Nucleus accumbens (tissue), 56 donors: ENCODE measurements at places on chromosomes 13 and 19.

- no peak for DNase-seq
Observed at GRCh38 chr19:43476606-43477005, 11.2 kb upstream of the LYPD3 start.

- no peak for DNase-seq
Observed at GRCh38 chr19:46670813-46671212, 9.8 kb upstream of the DACT3 start.

DNA sequence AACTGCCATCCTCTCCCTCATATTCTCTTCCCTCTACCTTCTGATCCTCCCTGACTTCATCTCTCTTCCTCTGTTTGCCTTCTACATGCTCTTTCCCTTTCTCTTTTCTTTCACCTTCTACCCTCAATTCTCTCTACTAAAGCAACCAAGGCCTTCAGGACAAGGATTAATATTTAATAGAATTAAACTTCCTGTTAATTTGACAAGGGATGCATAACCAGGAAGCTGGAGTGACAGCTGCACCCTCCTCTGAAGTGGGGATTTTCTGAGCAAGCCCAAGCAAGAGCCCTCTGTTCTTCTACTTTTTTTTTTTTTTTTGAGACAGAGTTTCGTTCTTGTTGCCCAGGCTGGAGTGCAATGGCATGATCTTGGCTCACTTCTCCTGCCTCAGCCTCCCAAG, 63.4 kb upstream of the MED4 start:
- DNase-seq = no peak

GRCh38 chr19:50059045-50059444, 33.2 kb downstream of the ZNF473 start:
- DNase-seq = no peak

- DNase-seq = no peak
Observed at GRCh38 chr13:24648983-24649687, 31.1 kb upstream of the ATP12A start.

DNA sequence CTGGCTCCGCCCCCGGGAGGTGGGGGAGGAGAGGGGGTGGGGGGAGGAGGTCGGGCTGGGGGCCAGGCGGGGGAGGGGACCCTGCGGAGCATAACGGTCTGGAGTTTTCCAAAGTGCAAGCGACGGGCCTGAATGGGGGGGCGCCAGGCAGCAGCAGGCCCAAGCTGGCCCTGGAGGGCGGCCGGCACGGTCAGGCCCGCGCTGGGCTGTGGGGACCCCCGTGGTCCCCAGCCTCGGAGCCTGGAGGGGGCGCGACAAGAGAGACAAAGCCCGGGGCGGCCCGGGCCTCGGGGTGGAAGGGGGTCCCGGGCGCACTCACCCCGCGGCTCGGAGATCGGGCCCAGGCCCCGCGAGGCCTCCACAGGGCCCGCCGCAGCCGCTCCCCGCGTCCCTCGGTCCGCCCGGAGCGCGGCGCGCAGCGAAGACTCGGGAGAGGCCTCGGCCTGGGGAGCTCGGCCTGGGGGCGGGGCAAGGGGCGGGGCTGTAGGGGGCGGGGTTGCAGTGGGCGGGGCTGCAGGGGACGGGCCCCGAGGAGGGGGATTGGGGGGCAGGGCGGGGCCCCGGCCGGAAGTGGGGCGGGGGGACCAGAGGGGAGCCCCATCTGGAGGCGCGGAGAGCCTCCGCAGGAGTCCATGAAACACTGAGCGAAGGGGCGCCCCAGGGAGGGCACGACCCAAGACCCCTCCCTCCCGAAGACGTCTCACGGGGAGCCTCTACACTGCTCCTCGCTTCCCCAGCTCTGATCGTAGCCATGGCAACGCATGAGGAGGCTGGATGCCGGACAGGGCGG, 47.6 kb downstream of the PTPRS start:
- DNase-seq = peak; percentile 73

DNA sequence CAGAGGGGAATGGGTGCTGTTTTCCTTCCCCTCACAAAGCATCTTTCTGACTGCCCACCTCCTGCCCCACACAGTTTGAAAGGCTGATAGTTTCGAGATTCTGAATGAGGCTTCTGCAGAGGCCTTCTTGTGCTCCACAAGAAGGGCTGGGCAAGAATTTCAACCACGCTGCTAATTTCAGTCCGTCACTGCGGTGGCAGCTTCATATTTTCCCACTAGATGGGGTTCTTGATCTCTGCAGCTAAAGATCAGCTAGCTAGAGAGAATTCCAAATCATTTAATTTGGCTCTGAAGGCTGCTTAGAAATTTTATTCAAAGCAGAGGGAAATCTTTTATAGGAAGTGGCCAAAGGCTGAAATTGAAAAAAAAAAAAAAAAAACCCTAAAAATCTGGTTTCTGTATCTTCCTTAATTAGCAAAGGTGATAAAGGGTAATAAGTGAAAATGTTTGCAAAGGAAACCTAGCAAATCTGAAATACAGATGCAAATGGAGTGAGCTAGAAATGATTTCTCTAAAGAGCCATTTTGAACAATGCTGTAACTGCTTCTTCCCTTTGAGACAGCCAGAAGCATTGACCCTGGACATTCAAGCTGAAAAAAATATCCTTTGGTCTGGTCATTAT, 38.0 kb upstream of the C13orf42 start:
- DNase-seq = peak; percentile 33

DNA sequence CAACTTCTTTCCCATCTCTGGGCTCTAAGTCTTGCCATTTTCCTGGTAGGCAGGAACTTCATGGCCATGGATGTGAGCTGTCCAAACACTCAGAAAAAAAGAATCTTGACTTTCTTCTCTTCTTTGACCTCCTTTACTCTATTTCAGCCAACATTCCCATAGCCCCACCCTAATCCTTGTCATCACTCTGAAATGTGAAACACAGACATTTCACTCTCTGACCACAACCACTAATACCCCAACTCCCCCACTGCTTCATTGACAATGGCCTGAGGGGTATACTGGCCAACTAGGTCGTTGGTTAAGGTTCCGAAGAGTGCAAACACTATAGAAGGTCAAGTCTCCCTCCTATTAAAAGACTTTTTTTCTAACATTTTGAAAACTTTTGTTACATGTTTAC, 4.7 kb upstream of the CYP2A13 start:
- DNase-seq = no peak

- no peak for DNase-seq
Observed at GRCh38 chr19:16368385-16369305, 44.0 kb downstream of the KLF2 start.

DNA sequence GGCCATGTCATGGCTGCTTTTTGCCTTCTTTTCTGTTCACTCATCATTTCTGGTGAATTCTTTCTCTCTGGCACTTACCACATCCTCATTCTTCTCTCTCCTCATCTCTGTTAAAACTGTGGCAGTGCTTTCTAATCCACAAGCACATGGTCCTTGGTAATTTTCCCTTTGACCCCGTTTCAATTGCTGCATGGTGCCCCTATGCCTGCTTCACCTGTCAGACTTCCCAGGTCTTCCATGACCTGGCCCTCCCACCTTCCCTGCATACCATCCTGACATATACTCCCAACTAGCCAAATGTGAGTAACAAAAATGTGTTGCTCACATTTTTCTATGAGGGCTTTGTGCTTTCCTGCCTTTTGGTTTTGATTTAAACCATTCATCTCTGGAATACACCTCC, 286.5 kb downstream of the MTUS2 start:
- DNase-seq = no peak

DNA sequence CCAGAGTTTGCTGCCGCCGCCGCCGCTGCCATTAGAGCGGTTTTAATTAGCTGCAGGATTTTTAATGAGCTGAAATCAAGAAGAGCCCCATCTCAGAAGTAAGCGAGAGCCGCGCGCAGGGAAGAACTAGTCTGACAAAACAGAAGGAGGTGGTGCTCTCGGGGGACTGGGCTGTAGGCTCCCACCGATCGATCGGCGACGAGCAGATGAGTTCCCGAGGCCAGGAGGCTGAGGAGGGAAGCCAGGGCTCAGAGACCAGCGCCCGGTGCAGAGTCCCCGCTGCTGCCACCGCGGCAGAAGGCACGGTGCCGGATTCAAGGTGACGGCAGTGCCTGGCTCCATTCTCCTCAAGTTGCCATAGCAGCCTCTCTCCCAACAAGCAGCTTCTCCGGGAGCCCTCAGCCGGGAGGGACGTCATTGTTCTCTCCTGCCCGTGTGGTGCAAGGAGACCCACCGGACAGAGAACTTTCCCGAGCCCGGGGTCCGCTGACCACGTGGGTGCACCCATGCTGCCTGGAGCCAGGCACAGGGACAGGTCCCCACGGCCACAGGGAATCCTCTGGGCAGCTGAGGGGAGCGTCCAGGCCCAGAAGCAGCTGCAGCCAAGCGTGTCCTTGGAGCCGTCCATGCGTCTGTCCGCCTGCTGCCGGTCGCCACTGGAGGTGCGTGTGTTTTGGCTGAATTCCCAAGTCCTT, 62.9 kb downstream of the CHST8 start:
- no peak for DNase-seq

DNA sequence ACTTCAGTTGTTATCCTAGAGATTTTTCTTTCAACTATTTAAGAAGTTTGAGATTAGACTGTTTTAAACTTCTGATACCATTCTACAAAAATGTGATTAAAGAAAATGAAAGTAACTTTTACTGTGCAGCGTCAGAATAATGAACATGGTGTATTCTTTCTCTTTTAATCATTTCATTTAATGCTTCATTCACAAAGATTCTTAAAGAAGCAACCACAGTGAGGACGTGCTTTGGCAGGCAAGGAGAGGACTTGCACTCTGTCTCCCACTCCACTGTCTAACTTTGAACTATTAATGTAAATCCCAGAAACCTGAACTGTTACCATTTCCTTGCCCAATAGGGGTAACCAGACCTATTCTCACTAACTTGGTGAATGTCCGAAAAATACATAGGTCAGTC, 137.0 kb downstream of the KCNRG start:
- DNase-seq = no peak

DNA sequence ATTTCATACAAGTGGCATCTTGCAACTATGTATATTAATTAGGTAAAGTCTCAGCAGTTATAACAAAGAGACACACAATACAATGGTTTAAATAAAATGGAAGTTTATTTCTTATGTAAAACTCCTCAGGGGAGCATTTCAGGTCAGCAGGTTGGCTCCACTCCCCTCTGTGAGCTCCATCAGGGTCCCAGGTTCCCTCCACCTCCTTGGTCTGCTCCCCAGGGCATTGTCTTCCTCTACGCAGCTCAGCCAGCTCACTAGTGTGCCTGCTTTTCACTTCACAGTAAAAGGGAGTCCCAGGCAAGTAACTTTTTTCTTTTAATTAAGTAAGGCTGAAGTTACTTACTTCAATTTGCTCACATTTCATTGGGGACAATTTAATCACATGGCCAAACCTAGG, 135.3 kb upstream of the FNDC3A start:
- DNase-seq = no peak

- DNase-seq = peak; percentile 12
Observed at GRCh38 chr19:50414864-50415660, 3.7 kb upstream of the SPIB start.

- no peak for DNase-seq
Observed at GRCh38 chr13:42551611-42552010, 22.3 kb upstream of the TNFSF11 start.

GRCh38 chr19:41031916-41032315, 40.8 kb downstream of the CYP2B6 start:
- no peak for DNase-seq

GRCh38 chr13:108213946-108214345, 1.4 kb downstream of the LIG4 start:
- no peak for DNase-seq

DNA sequence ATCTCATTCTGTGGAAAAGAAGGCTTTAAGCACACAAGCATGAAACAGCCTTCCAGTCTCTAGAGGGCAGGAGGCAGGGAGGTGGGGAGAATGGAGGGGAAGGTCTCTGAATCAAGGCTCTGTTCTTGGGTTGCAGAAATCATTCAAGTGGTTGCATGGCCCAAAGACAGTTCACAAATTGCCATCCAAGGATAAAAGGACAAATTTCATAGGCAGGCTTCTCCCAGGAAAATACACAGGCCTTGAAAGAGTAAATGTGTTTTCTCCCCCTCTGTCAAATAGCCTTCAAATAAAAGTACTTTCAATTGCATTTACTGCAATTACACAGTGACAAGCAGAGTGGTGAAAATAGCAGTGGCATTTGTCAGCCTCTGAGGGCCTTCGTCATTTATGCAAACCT, 450.8 kb downstream of the DCT start:
- no peak for DNase-seq

GRCh38 chr19:55426042-55426441, 17.1 kb downstream of the SHISA7 start:
- peak; percentile 51 for DNase-seq

DNA sequence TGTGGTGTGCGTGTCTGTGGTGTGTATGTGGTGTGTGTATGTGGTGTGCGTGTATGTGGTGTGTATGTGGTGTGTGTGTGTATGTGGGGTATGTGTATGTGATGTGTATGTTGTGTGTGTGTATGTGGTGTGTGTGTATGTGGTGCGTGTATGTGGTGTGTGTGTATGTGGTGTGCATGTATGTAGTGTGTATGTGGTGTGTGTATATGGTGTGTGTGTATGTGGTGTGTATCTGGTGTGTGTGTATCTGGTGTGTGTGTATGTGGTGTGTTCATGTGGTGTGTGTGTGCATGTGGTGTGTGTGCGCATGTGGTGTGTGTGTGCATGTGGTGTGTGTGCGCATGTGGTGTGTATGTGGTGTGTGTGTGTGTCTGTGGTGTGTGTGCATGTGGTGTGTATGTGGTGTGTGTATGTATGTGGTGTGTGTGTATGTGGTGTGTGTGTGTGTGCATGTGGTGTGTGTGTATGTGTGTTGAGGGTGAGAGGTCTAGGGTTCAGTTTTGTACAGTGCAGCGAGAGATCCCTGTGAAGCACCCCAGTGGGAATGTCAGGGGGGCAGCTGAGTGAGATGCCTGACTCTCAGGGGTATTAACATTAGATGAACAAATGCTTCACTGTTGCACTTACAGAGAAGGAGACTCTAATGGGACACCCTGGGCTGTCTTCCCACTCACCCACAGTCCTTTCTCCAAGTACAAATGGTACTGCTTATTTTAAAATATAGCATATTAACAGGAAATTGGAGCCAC, 61.3 kb upstream of the MEDAG start:
- DNase-seq = no peak

DNA sequence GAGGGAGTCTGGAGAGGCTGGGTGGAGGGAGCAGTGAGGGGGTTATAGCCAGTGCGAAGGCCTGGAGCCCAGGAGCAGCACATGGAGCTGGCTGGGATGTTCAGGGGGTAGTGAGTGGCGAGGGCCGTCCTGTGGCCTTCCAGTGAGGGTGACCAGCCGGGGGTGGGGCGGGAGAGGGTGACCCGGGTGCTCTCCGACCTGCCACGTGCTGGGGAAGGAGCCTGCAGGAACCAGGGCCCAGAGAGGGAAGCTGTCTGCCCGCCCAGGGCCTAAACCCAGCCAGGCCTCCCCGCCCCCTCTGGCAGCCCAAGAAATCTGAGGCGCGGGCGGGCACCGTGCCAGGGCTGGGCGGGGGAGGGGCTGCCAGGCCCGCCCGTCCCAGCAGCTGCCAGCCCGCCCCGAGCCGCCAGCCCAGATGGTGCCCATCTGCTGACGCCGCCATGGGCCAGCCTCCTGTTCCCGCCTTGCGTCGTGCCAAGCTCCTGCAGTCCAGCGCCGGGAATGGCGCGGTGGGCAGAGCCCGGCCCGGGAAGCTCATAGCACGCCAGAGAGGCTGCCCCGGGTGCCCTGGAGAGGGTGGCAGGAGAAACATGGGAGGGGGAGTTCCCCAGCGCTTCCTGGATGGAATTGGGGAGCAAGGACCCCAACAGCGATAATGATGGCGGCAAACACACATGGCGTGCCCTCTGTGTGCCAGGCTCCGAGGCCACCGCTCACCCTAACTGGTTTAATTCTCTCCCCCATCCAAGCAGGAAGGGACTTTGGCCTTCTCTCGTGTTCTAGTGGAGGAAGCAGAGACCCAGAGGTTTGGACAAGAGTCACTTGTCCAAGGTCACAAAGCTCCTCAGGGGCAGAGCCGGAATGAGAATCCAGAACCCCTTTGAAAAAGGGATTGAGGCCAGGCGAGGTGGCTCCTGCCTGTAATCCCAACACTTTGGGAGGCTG, 21.5 kb downstream of the NFIC start:
- DNase-seq = peak; percentile 78
